ENCODE measurements at places on chromosomes 12 and 14. TPM values are rescaled to one million over a fixed set of nuclear protein-coding genes. Genes with fewer than 3 reads are reported as not detected.

LRRK2 gene
- total RNA-seq, result 25.2 TPM

RTN1 gene
- 5.9 TPM for total RNA-seq

INHBC gene
- not detected for total RNA-seq

ADAMTS20 gene
- total RNA-seq, result 0.21 TPM

SDR9C7 gene
- total RNA-seq, result 0.51 TPM

DNA sequence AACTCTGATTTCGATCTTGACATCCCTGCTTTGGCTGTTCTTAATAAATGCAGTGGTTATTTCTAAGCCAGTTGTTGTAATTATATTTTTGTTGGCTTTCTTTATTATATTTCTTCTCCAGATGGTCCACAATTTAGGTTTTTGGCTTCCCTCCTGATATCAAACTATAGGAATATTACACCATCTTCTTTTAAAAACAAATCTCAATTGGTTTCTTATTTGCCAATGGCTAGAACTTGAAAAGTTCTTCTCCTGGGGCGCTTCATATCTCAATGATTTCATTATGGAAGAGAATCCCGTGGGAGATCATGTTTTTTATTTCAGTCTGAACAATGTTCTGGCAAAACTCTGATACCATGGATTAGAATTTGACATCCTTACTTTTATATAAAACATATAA is 292.3 kb downstream of the FLRT2 start:
- peak; percentile 43 for DNase-seq

GRCh38 chr12:20409607-20410377 is 41.5 kb downstream of the PDE3A start:
- no peak for DNase-seq

DNA sequence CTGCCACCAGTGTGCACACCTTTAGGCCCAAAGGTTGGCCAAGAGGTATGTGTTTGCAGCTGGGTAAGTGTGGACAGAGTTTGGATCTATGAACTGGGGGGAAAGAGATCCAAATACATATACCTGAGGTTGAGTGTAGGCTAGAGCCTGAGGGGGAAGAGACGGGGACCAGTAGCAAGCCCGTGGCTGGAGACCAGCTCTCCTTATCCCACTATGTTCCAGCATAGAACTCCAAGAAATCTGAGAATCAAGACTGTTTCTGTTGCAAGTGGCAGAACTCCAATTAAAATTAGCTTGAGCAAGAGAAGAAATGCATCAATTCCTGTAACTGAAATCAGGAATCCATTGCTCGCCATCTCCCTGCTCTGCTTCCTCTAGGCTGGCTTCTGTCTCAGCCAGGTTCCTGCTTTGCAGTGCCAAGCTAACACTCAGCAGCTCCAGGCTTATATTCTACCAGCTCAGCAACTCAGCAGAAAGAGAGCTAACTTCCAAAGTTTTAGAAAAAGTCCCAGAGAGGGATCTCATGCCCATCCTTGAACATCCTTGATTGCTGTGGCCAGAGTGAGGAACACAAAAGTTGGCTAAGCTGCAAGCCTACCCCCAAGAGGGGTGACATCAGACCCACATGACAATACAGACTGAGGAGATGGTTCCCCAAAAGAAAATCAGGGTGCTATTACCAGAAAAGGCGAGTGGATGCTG is 1.5 kb upstream of the PCK2 start:
- DNase-seq, result no peak

- DNase-seq, result no peak
These were observed 334.3 kb upstream of the FBXO33 start for GRCh38 chr14:39766397-39767000.

DNA sequence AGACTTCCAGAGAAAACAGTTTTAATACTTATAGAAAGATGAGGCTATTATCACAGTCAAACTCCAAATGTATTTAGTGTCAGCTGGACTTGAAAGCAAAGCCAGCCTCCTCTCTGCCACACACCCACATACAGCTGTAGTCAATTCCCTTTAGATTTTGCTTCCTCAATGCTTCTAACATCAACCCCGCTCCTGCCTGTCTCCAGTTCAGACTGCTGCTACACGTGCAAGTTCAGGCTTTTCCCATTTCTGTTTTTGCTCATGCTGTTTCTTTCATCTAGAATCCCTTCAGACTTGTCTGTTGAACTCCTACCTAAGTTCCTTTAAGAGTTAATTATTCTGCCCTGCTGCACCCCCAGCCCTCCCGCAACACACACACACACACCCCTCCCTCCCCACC is 380.0 kb downstream of the KCNH5 start:
- DNase-seq, result peak; percentile 65

DNA sequence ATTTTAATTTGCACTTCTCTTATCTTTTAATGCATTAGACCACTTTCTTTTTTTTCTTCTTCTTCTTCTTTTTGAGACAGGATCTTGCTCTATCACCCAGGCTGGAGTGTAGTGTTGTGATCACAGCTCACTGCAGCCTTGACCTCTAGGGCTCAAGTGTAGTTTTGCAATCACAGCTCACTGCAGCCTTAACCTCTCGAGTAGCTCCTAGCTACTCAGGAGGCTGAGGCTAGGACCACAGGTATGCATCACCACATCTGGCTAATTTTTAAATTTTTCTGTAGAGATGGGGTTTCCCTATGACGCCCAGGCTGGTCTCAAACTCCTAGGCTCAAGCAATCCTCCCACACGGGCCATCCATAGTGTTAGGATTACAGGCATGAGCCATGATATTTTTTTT is 12.7 kb downstream of the TMED8 start:
- DNase-seq, result no peak

GRCh38 chr12:68641138-68641537 is 30.4 kb downstream of the RAP1B start:
- no peak for DNase-seq

DNA sequence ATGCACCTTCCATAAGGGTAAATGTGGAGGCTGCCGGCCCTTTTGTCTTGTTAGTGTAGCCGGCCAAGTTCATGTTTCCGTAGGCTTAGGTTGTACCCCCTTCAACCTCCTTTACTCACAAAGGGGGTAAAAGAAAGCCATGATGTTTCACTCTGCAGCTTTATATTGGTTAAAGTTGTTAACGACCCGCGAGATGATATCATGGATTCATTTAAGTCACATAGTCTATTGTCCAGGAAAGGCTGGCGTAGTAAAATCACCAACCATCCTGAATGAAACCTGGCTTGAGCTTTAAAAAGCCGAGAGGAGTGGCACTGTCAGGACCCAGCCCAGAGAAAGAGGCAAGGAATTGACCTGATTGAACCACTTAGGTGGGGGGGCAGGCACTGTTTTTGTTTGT is 1.3 kb downstream of the UNG start:
- no peak for DNase-seq

GRCh38 chr14:33943096-33943883 is 7.6 kb downstream of the EGLN3 start:
- DNase-seq, result peak; percentile 52

DNA sequence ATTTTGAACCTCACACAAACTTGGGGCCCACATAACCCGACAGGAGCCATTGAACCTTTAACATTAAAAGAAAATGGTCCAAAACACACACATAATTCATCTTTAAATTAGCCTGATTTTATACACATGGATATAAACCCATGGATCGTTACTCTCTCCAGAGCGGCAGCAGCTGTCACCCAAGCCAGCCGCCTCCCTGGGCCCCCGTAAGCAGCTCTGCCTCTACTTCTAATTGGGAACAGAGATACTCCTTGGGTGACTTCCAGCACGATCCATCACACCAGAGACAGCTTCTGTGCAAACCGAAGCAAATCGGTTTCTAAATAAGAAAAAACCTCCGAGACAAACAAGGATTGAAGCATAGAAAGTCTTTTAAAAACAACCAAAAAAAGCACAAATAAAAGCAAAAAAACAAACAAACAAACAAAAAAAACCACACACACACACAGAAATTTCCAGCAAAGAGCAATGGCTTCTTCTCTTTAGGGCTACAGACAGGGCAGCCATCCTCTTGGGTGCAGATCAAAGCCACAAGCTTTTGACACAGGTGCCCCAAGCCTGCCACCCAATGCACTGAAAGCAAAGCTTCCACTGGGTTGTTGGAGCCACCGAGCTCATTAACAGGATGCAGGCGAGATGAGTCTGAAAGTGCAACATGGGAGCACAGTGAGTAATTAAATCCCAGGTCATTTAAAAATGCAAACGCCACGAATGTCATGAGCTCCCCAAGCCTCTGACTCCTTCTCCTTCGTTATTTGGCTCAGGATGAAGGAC is 156.9 kb downstream of the DPF3 start:
- DNase-seq, result peak; percentile 59
